ENCODE measurements at places on chromosomes 4 and X. TPM values are rescaled to one million over a fixed set of nuclear protein-coding genes. Genes with fewer than 3 reads are reported as not detected.
A peak's percentile ranks its signal among the peaks of the same experiment; 100 is the strongest.

PAGE5 gene
- total RNA-seq = not detected

DNA sequence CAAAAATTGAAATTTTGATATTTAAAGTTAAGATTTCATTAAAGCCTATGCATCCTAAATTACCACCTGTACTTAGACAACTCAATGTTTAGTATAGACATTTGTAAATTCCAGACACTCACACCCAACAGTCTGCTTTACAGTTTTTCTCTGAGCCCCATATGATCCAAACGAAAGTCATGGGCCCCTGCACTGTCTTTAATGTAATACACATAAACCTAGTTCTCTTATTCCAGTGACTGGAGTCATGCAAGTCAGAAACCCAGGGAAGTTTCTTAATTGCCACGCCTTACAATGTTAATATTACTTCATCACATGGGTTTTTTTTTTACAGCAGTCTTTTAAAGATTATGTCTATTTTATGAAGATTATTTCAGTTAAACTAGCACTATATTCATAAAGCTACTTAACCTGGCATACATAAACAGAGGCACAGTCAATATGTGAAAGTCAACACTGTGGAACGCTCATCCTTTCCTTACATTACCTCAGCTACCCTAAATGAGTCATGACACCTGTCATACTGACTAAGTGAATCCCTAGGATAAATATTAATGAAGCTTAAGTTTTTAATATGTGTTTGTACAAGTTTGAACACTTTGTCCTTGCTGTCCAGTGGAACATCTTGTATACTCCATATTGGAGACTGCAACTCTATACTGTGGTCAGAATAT, 67.7 kb upstream of the H2AZ1 start:
- H3K4me1 ChIP-seq = no peaks in the 10 kb centered on the region
- no peak overlapping the region for H3K27ac ChIP-seq
- no peaks in the 10 kb centered on the region for H3K36me3 ChIP-seq
- no peak overlapping the region for H3K4me3 ChIP-seq

HPSE gene
- total RNA-seq = 7.2 TPM

CT83 gene
- not detected for total RNA-seq

GRCh38 chr4:6781561-6781960, 966 bp upstream of the KIAA0232 start:
- H3K4me3 ChIP-seq = peak overlapping the region; percentile 53
- no peaks in the 10 kb centered on the region for H3K36me3 ChIP-seq
- no peaks in the 10 kb centered on the region for H3K27me3 ChIP-seq
- peak overlapping the region; percentile 51 for H3K27ac ChIP-seq
- DNase-seq = no peak

HSFX1 gene
- 3.2 TPM for total RNA-seq

ELF4 gene
- 33.0 TPM for total RNA-seq

MAGEB2 gene
- total RNA-seq = 0.25 TPM

DNA sequence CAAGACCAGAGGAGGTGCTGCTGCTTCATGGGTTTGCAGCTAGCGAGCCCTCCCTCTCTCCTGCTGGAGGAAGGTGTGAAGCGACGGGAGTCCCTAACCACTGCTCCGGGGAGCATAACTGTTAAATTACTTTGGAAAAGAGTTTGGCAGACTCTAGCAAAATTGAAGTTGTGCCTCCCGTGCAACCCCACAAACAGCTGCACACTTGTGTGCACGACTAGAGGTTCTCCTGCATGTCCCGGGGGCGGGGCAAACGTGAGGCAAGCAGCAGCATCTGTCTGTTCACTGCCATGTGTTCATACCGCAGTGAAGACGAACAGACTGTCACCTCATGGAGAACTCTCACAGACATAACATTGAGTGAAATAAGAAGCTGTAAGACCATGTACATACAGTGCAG, 34.5 kb downstream of the TNIP2 start:
- no peak overlapping the region for H3K4me3 ChIP-seq
- peaks cover 10% of the 10 kb centered on the region for H3K4me1 ChIP-seq
- no peak overlapping the region for H3K27ac ChIP-seq
- no peak for DNase-seq

- H3K4me1 ChIP-seq = no peaks in the 10 kb centered on the region
- H3K27me3 ChIP-seq = no peaks in the 10 kb centered on the region
- H3K27ac ChIP-seq = no peak overlapping the region
- DNase-seq = no peak
- H3K36me3 ChIP-seq = no peaks in the 10 kb centered on the region
- no peak overlapping the region for H3K4me3 ChIP-seq
Measured at GRCh38 chr4:115110191-115111181, 2.9 kb downstream of the NDST4 start.

All from T-cell (primary cell).